ENCODE measurements at places on chromosomes 1 and 21. TPM values are rescaled to one million over a fixed set of nuclear protein-coding genes. Genes with fewer than 3 reads are reported as not detected.
A peak's percentile ranks its signal among the peaks of the same experiment; 100 is the strongest.

GRCh38 chr1:6800745-6801144, 15.5 kb downstream of the CAMTA1 start:
- DNase-seq: peak; percentile 18

DNA sequence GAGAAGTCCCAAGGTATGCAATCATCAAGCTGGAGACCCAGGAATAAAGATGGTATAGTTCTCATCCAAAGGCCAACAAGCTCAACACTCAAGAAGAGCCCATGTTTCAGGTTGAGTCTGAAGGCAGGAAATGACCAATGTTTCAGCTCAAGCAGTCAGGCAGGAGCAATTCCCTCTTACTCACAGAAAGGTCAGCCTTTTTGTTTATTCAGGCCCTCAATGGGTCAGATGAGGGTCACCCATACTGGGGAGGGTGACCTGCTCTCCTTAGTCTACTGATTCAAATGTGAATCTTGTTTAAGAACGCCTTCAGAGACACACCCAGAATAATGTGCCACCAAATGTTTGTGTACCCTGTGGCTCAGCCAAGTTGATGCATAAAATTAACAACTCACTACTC, 262.4 kb downstream of the USP25 start:
- DNase-seq: no peak

The SNX7 gene
- total RNA-seq: 22.8 TPM

GRCh38 chr1:46083579-46083978, 48.9 kb downstream of the PIK3R3 start:
- no peak for DNase-seq

The STUM gene
- total RNA-seq: 0.56 TPM

The FOXD2 gene
- total RNA-seq: 0.44 TPM
